ENCODE measurements at places on chromosomes 11 and 22. TPM values are rescaled to one million over a fixed set of nuclear protein-coding genes. Genes with fewer than 3 reads are reported as not detected.

Gene CCDC73
- total RNA-seq: not detected

Gene LRRC74B
- total RNA-seq: not detected

Gene SLC36A4
- total RNA-seq: 5.8 TPM

Gene OR4C45
- total RNA-seq: not detected

Gene MAP6
- 1.2 TPM for total RNA-seq

Gene AMOTL1
- 30.4 TPM for total RNA-seq

Gene STX3
- 20.2 TPM for total RNA-seq

Gene MEI1
- total RNA-seq: 0.73 TPM

Gene MB
- not detected for total RNA-seq

Gene DKK3
- 448 TPM for total RNA-seq

Gene H19
- 2.9 TPM for total RNA-seq

Gene PATE2
- total RNA-seq: 0.29 TPM

Gene MS4A4A
- under 0.01 TPM for total RNA-seq

Gene OMP
- 0.29 TPM for total RNA-seq

Gene MIAT
- total RNA-seq: 1.3 TPM

Gene OTOG
- total RNA-seq: not detected

Gene KCNJ1
- under 0.01 TPM for total RNA-seq

Gene NOX4
- total RNA-seq: 1.0 TPM

Gene CENPM
- 3.5 TPM for total RNA-seq

Gene CLNS1A
- total RNA-seq: 180 TPM

Gene ZNF70
- 3.2 TPM for total RNA-seq

Gene SYNGR1
- 16.2 TPM for total RNA-seq

Gene LMO2
- not detected for total RNA-seq

Gene ACR
- total RNA-seq: not detected

Gene HBE1
- total RNA-seq: 0.33 TPM

Gene PHF5A
- 54.7 TPM for total RNA-seq

Gene KRTAP5-7
- total RNA-seq: 0.17 TPM

Measured in smooth muscle cell of trachea (primary cell).